ENCODE measurements at places on chromosomes 12 and 14.

- no peak for DNase-seq
Observed at GRCh38 chr12:111600205-111600642, 1.1 kb upstream of the ATXN2 start.

GRCh38 chr14:82422230-82422629 lies 888.6 kb upstream of the SEL1L start:
- peak; percentile 90 for DNase-seq

GRCh38 chr12:46386877-46387629 lies 14.5 kb upstream of the SLC38A2 start:
- no peak for DNase-seq

GRCh38 chr12:123723011-123723410 lies 10.9 kb downstream of the ATP6V0A2 start:
- DNase-seq, result no peak

- no peak for DNase-seq
Observed at GRCh38 chr14:94588311-94588710, 7.1 kb downstream of the SERPINA5 start.

DNA sequence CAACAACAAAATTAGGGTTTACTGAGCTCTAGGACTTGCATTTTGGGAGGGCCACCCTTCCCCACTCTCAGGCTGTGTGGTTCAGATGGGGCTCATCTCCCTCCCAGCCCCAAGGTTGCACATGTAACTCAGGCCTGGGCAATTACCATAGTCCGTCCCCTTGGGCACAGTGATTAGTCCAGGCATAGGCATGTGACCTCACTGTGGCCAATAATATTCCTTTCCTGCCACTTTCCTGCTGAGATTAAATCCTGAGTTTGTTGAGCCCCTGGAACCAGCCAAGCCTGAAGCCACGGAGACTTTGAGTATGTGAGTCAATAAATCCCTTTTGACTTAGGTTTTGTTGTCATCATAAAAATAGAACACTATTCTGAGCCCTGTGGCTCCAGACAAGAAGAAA lies 113.0 kb downstream of the AACS start:
- DNase-seq, result no peak

DNA sequence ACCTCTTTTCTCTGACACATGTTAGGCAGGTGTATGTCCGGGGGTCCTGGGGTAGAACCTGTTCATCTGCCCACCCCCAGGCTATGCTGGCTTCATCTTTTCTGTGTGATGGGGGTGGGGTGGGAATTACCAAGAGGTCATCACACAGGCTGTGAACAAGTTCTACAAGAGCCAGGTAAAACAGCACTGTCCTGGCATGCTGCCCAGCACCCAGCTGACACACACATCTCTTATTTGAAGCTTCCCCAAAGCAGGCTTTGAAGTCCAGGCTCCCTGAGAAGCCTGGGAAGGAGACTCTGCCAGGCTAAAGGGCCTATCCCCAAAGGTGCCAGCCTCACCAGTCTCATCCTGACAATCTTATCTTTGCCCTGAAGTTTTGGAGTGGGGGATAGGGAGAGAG lies 141.1 kb downstream of the ALG10 start:
- DNase-seq, result peak; percentile 58

- DNase-seq, result no peak
Observed at GRCh38 chr12:50032854-50033581, 7.7 kb upstream of the RACGAP1 start.

GRCh38 chr14:31745741-31746140 lies 184.5 kb downstream of the NUBPL start:
- no peak for DNase-seq

DNA sequence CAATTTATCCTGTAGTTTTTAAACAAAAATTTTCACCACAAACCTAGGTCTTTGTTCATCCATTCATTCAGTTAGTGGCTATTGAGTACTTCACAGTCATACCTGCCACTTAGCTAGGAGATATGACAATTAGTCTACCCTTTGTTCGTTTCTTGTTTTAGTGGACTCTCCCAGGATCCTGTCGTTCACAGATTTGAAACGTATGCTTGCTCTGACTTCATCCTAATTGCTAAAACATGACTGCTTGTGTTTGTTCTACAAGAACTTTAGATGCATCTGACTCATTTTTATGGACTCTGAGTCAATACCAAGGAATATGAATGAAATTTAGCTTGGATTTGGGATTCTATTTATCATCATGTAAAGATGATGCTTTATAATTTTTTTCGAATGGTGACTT lies 69.5 kb downstream of the TBC1D30 start:
- no peak for DNase-seq

DNA sequence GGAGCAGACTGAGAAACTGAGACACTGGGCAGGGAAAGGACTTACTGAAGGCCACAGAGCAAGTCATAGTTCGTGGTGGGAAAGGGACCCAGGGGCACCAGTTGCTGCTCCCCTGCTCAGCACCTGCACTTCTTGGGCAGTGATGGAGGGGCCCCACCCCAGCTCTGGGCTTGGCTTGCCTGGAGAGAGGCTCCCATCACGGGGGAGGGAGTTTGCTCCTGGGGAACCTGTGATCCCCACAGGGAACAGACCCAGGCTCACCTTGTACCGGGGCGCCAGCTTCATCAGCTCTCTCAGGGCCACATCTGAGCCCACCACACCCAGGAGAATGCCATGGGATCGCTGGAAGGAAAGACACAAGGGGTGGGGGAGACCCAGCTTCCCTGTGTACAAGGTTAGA lies 39.8 kb downstream of the CACNA2D4 start:
- DNase-seq, result no peak

GRCh38 chr12:82874945-82875344 lies 188.2 kb downstream of the TMTC2 start:
- DNase-seq, result no peak

Measured in NCI-H1105 treated with DMSO at 0.1 percent for 48 hours (cell line).